ENCODE measurements at places on chromosomes 11 and 22.

DNA sequence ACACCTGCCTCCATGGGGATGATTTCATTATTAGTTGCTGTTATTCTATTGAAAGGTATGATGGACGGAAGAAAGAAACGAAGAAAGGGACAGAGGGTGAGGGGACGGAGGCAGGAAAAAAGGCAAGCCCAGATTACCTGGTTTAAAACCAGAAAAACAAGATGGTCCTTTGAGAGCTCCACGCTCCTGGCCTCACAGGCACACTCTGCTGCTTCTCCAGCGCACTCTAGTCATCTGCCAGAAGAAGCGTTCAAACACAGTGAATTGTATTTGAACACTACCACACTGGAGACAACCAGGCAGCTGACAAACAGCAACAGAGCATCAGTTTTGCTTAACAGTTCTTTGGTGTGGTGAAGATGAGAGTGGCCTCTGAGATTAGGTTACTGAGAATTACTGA is 216.9 kb downstream of the CADM1 start:
- no peak for DNase-seq

DNA sequence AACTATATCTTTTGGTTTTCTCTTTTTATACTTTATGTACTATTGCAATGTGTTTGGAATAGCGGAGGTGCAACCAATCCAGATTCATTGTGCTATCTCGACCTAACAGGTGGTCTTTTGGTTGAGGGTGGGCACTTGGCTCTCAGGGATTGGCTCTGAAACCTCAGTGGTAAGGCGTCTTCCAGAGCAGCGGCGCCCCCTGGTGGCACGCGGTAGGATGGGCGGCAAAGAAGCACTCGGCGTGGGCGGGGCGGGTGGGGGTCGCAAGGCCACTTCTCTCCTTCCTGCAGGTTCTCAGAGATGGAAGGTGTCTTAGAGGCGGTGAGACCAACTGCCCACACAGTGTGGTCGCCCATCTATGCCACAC is 19.2 kb upstream of the PLET1 start:
- DNase-seq: peak; percentile 70

DNA sequence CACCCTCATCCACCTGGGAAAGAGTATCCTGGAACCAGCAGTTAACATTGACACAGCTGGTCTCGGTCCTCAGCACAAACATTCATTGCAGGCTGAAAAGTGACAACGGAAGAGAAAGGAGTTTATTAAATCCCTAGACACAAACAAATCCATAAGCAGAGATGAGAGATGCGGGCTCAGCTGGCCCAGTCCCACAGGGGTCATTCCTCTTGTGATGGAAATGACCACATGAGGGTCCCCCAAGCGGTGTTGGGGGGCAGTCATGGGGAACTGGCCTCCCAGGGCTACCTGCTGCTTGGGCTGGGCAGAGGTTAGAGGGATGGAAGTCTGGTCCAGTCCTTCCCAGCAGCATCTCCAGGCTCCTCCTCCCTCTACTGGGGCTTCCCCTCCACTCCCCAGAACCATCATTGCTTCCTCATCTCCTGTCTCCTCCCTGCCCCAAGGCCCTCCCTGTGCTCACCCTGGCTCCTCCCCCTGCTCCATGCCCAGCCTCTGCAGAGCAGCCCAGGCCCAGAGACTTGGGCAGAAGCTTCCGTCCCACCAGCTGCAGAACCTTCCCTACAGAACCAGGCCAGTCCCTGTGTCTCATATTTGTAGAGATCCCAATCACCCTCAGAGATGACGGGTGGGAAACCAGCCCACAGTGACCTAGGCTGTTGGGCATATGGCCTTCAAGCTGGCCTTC is 5.4 kb upstream of the IGLL5 start:
- DNase-seq: no peak

DNA sequence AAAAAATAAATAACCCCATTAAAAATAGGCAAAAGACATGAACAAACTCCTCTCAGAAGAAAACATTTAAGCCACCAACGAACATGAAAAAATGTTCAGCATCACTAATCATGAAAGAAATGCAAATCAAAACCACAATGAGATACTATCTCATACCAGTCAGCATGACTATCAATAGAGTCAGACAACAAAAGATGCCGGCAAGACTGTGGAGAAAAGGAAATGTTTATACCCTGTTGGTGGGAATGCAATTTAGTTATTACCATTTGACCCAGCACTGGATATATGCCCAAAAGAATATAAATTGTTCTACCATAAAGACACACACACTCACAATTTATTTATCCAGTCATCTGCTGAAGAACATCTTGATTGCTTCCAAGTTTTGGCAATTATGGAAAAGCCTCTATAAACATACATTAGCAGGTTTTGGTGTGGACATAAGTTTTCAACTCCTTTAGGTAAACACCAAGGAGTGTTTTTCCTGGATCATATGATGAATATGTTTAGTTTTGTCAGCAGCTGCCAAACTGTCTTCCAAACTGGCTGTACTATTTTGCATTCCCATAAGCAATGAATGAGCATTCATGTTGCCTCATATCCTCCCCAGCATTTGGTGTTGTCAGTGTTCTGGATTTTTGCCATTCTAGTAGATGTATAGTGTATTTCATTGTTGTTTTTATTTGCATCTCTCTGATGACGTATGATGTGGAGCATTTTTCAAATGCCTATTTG is 28.0 kb downstream of the OR8D1 start:
- DNase-seq: peak; percentile 62

- no peak for DNase-seq
Observed at GRCh38 chr11:110148775-110149744, 55.9 kb downstream of the ZC3H12C start.

DNA sequence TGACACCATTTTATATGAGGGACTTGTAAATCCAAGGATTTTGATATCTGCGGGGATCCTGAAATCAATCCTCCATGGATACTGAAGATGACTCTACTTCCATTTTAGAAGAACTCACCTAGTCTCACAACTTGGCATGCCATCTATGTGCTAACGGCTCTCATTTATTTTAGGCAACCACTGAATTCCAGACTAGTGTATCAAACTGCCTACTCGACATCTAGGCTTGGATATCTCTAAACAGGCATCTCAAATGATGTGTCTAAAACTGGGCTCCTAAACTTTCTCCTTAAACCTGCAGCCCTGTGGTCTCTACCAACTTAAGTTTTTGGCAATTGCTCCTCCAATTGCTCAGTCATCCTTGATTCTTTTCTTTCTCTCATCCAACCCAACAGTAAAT is 31.2 kb upstream of the CLNS1A start:
- no peak for DNase-seq

Data from NCI-H1105 treated with DMSO at 0.1 percent for 48 hours (cell line).